ENCODE measurements at places on chromosomes 6 and 20. TPM values are rescaled to one million over a fixed set of nuclear protein-coding genes. Genes with fewer than 3 reads are reported as not detected.

DNA sequence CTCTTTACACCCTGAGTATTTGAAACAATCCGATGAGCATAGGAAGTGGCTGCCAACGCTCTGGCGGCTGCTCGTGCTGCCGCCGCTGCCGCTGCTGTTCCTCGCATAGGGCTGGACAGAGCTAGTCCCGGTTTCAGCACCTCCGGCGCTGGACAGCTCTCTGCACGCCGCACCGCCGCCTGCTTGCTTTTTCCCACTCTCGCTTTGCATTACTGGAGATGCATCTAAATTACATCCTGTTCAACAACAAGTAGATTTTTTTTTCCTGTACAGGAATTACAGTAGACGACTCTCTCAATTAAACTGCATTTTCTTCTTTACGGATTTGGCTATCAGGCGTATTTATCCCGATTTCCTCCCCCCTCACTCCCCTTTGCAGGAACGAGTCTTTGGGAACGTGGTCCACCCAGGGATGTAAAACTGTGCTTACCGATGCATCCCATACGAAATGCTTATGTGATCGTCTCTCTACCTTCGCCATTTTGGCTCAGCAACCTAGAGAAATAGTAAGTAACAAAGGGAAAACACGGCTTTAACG, 563.8 kb downstream of the LMBRD1 start:
- peak; percentile 95 for DNase-seq
- H3K27ac ChIP-seq, result no peak overlapping the region
- no peaks in the 10 kb centered on the region for H3K36me3 ChIP-seq
- H3K4me1 ChIP-seq, result no peaks in the 10 kb centered on the region
- H3K4me3 ChIP-seq, result no peak overlapping the region

BACH2 gene
- 1.4 TPM for total RNA-seq

- DNase-seq, result no peak
- H3K36me3 ChIP-seq, result peaks cover 36% of the 10 kb centered on the region
- peaks cover 36% of the 10 kb centered on the region for H3K4me1 ChIP-seq
- peak overlapping the region; percentile 39 for H3K27ac ChIP-seq
- peak overlapping the region; percentile 92 for H3K4me3 ChIP-seq
These were observed 447 bp downstream of the MCM3 start for GRCh38 chr6:52284131-52284459.

DNA sequence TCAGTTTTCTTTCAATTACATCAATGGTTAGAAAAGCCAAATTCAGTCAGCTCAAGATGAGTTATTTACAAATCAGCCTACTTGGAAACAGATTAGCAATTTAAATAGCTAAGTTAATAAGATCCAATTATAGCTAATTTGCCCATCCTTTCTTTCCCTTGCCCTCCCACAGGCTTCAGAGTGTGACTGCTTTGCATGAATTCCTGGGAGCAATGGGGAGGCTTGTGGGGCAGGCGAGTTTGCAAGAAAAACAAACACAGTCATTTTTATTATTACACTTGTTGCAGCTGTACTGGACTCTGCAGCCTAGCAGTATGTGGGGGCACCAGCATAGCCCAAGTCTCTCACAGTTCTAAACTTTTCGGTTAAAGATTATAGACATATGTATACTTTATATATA, 219.0 kb downstream of the NKAIN2 start:
- DNase-seq, result no peak
- no peaks in the 10 kb centered on the region for H3K36me3 ChIP-seq
- H3K27me3 ChIP-seq, result no peaks in the 10 kb centered on the region
- no peaks in the 10 kb centered on the region for H3K4me1 ChIP-seq

SERINC3 gene
- 9.6 TPM for total RNA-seq

DNA sequence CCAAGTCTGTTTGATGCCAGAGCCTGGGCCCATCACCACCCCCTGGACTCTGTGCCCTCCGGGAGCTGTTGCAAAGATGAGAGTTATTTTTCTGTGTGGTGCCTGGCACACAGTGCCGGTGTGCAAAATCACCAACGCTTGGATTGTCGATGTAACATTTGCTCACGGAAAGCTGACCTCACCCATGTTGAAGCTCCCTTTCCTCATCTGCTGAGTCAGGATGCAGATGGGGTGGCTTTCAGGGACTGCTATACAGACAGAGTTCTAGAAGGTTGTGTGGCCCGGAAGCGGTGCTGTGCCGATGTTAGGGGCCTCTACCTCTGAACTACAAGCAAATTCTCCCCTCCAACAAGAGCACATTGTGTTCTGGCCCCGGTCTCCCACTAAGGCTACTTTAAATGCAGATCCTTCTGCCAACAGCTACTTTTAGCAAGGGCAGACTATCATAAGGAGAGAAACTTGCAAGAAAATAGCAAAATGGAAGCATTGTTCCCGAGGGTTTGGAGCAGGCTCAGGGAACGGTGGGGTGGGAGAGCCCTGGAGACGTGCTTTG, 34.0 kb downstream of the EYA2 start:
- DNase-seq, result peak; percentile 23
- H3K4me1 ChIP-seq, result peaks cover 14% of the 10 kb centered on the region
- no peak overlapping the region for H3K27ac ChIP-seq
- H3K27me3 ChIP-seq, result peaks cover 27% of the 10 kb centered on the region
- no peaks in the 10 kb centered on the region for H3K36me3 ChIP-seq
- H3K4me3 ChIP-seq, result no peak overlapping the region

CD83 gene
- total RNA-seq, result 7.5 TPM

DNA sequence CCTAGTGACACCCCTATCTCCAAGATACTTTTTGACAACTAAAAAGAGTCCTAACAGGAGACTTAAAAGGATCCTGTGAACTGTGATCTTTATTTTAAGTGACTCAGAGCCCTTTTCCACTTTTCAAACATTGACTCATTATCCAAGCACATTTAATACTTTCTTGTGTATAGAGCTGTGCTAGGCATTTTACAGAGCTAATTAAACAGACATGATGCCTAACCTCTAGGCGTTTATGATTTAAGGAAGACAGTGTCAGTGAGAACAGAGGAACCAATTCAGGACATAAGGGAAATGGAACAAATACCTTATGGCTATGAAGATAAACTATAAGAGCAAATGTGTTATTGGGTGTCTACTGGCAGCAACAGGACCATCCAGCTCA, 282.6 kb downstream of the TPBG start:
- no peak overlapping the region for H3K27ac ChIP-seq
- H3K36me3 ChIP-seq, result no peaks in the 10 kb centered on the region
- DNase-seq, result no peak

TPBG gene
- total RNA-seq, result 17.7 TPM
